Astrocyte of the hippocampus (primary cell): ENCODE measurements at places on chromosomes 2 and 18.

DNA sequence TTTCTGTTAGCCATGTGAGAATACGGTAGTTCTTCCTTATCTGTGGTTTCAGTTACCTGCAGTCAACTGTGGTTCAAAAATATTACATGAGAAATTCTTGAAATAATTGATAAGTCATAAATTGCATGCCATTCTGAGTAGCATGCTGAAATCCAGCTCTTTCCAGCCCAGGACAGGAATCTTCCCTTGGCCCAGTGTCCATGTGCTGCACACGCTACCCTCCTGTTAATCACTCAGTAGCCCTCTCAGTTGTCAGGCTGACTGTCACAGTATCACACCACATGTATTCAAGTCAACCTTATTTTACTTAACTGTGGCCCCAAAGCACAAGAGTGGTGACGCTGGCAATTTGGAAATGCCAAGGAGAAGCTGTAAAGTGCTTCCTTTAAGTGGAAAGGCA lies 141.1 kb downstream of the TANC1 start:
- DNase-seq, result no peak

DNA sequence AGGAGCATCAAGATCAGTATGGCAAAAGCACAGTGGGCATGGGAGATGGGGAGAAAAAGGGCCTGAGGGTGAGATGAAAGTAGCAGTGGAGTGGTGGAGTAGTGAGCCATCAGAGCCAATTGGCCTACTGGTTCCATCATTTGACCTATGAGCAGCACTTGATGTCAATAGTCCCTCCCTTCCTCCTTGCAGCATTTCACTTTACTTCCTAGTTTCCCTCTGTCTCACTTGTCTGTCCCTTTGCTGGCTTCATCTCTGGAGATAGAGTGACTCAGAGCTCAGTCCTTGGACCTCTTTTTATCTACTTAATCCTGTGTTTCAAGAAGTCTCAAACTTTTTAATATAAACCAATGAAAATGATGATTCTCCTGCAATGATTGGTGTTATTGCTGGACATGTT lies 32.1 kb downstream of the FBXO48 start:
- DNase-seq, result no peak

- DNase-seq, result peak; percentile 85
Observed at GRCh38 chr2:205947621-205948495, 138.1 kb downstream of the INO80D start.

DNA sequence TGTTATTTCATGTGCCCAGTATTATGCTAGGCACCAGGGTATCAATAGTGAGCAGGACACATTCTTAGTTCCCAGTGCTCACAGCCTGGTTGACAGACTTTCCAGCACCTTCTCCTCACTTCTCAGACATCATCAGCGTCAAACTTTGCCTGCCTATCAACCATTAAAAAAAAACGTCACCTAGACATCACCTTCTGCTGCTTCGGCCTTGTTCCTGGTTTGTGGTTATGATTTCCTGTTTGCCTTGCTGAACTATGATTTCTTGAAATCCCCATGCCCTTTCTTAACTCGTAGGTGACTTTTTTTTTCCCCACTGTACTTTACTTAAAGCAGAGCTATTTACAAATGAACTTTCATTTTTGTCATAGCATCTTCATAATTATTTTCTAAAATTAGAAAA lies 60.4 kb upstream of the NABP1 start:
- no peak for DNase-seq

- no peak for DNase-seq
Observed at GRCh38 chr2:179051250-179051649, 1.3 kb upstream of the CCDC141 start.

DNA sequence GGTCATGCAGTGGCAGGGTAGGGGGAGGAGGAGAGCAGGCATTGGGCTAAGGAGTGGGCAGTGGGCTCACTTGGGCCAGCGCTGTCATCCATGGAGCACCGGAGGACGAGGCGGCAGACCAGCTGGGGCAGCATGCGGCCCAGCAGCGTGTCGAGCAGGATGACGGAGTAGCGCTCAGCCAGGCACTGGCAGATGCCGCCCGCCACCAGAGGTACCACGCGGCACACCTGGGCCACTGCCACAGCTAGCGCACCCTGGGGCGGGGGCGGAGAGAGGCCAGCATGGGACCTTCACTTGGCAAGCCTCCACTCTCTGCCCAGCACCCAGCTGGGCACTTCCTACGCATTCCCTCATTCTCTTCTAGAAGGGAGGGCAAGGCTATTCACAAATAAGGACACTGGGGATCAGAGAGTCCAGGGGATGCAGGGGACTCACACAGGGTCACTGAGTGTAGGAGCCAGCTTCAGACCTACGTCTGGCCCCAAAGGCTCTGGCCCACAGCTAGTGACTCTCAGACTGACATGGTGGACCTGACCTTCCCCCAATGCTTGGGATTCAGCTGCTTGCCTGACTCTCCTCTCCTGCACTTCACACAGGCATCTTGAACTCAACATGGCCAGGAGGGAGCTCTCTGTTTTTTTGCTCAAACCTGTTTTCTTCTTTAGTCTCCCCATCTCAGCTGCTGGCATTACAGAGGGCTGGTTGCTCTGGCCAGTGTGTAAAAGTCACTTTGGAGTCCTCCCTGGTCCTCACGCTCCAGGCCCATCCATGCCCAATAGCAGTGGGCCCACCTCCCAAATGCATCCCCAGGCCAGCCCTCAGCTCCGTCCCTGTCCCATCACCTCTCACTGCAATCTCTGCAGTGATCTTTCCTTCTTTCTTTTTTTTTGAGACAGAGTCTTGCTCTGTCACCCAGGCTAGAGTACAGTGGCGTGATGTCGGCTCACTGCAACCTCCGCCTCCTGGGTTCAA lies 4.1 kb downstream of the SFTPB start:
- DNase-seq, result no peak

- DNase-seq, result no peak
Observed at GRCh38 chr18:27824841-27825681, 351.9 kb downstream of the CDH2 start.

DNA sequence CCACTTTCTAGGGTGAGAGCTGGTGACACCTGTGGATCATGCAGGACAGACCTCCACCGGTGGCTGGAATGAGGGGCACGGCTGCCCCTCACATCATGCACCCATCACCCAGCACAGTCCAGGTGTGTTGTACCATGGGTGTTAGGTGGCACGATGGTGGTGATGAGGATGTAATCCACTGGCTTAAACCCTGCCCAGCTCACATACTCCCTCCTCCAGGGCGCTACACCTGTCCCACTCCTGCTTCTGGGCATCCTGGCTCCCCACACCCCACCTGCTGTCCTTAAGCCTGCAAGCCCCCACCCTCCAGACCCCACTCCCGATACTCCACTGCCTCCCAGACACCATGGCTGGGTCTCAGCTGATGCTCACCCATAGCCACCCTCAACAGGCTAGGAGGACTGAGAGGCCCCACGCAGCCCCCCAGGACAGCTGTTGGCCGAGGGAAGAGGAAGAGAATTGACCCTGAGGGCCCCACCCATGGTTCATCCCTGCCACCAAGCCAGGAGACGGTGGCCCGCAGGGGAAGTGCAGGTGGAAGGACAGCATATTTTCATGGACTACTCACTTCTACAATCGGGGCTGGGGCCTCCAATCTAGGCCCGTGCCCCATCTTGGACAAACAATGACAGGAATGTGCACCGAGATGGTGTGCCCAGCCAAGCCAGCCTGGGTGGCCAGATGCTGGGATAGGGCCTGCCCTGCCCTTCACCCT lies 34.3 kb downstream of the MAL start:
- DNase-seq, result no peak

- DNase-seq, result no peak
Observed at GRCh38 chr2:107525406-107525805, 301.3 kb upstream of the RGPD4 start.

DNA sequence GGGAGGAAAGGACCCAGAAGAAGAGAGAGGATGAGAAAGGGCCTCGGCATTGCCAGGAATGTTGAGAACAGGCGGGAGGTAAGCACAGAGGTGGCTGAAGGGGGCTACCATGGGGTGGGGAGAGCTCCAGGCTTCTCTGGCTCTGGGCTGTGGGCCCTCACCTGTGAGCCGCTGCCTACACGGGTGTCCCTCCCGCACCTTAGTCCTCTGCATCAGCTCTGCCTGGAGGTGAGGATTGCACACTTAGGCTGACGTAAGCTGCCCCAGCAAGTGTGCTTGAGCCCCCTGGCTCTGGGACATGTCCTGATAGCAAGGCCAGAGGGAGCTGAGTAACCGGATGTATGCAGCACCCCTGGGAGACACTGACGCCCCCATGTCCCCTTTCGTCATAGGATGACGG lies 33.9 kb downstream of the TMEM18 start:
- DNase-seq, result no peak

- peak; percentile 55 for DNase-seq
Observed at GRCh38 chr2:37323781-37324535, 675 bp downstream of the PRKD3 start.

DNA sequence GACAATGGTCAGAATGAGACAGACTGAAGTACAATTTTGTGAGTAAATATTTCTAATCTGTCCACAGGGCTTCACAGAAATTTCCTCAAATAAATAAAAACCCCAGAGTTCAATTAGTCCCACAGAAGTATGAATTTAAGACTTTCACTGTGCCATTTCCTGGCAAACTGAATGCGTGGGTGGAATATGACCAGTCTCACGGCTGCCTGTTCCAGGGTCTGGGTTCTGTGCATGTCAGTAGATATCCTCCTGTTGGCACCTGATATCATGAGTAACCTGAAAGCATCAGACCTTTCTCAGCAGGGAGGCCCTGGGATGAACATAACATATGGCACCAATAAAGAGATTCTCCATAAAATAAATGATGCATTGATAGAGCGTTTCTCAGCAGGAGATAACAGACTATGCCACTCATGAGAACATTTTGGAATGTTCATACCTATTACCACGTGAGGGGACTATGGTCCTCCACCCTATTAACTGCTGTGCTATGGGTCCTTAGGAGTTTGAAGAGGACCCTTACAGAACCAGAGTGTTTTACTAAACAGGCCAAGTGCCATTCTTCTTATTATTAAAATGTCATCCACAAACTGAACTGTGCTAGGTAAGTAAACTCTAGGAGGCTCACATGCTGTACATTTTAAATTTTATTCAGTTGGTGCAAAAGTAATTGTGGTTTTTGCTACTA lies 10.6 kb upstream of the MALL start:
- no peak for DNase-seq

- DNase-seq, result peak; percentile 32
Observed at GRCh38 chr18:42929857-42930256, 185.6 kb downstream of the RIT2 start.

DNA sequence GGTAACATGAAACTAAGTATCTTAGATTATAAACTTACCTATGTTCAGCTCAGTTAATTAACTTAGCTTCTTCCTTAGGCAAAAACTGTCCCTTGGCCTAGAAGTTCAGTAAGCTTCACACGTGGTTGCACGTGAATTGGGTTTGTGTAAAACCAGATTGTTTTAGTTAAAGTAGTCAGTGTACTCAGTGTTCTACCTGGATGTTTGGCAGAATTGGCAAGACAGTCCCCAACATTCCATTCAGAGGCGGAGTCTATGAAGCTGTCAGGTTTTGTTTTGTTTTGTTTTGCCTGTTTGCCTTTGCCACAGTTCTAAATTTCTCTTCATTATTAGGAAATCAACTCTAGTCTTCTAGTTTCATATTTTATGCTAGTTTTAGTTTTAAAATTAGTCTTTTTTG lies 105.3 kb upstream of the ZEB2 start:
- no peak for DNase-seq

GRCh38 chr2:233328922-233329321 lies 21.3 kb downstream of the SAG start:
- DNase-seq, result no peak

- DNase-seq, result no peak
Observed at GRCh38 chr2:170276925-170277629, 99.1 kb downstream of the MYO3B start.

DNA sequence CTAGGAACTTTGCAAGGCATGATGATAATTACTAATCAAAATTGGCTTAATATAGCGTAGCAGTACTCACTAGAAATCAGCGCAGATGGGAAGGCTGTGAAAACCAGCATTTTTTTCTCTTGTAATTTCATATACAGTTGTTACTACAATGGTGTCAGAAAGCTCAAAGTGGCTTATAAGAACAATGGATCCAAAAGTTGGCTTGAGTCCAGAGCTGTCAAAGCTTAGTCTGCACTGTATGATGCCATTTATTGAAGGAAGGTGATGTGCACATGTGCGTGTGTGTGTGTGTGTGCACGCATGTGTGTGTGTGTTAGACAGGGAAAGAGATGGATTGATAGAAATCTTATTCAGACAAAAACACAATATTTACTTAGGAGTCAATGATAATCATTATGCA lies 341.3 kb downstream of the TGIF1 start:
- DNase-seq, result peak; percentile 24

DNA sequence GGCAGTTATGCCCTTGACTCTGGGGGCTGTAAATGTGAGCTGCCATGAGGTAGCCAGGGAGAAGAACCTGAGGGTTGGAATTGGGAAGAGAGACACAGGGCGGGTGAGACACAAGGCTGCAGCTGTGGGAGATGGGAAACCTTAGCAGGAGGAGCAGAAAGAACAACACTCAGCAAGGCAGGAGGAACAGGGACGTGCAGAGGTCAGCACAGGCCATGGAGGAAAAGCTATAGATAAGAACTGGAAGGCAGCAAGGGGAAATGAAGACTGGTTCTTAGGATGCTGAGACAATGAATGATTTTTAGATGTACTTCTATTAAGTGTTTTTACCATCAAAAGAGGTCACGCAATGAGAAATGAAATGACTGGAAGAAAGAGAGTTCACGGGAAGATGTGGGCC lies 80.2 kb downstream of the USP40 start:
- DNase-seq, result no peak

GRCh38 chr2:37892436-37893114 lies 32.5 kb upstream of the RMDN2 start:
- DNase-seq, result no peak
